Foreskin fibroblast (primary cell): ENCODE measurements at places on chromosomes 1 and 21.

GRCh38 chr1:20823845-20824244 is 36.7 kb upstream of the HP1BP3 start:
- DNase-seq, result no peak

DNA sequence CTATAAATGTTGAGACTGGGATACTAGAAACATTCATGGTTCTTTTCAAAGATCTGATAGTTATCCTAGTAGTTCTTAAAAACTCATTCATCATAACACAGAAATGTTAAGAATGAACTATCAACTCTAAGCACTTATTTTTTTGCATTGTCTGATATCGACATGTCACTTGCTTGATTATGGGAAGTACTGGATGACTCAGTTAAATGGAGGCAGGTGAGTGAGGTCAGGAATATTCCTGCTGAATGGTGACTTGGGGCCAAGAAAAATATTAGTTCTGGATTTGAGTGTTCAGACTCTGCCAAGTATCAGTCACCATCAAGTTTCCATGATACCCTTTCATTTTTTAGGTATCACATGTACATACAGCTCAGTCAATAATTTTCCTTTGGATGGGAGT is 63.6 kb downstream of the NEK7 start:
- DNase-seq, result peak; percentile 79

GRCh38 chr1:2248854-2249558 is 20.9 kb downstream of the SKI start:
- no peak for DNase-seq

GRCh38 chr1:46948629-46949416 is 7.5 kb upstream of the CYP4A11 start:
- no peak for DNase-seq

DNA sequence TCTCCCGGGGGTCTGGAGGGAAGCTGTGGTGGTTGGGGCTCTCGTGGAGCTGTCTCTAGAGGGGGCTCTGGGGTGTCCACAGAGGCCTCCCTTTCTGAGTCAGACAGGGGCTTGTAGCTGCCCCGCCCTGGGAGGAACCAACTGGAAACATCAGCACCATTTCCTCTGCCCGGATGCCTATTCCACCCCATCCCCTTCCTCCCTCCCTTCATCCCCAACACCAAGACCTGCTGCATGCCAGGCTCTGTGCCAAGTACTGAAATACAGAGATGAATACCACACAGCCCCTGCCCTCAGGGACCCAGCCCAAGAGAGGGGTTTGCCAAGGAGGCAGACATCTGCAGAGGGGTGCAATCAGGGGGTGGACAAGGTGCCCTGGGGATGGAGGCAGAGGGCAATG is 125.6 kb upstream of the ADAR start:
- no peak for DNase-seq
